ENCODE measurements at places on chromosomes 1 and 21. TPM values are rescaled to one million over a fixed set of nuclear protein-coding genes. Genes with fewer than 3 reads are reported as not detected.

DNA sequence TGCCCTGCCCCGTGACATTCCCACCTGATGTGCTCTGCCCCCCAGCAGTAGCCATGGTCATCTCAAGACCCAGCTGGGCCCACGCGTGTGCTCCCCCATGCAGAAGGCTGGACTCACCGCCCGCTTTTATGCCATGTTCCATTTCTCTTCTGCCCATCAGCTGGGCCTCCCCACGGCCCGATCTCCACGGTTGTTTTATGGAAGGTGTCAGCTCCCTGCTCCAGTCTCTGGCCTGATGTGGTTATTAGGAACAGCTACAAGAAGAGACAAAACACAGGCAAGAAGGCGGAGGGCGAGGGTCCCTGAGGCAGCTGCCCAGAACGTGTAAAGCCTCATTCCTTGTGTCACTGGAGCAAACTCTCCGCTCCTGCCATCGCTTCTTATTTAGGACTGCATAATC is 50.2 kb upstream of the DISP3 start:
- DNase-seq: no peak

GRCh38 chr1:205593532-205593931 is 38.3 kb downstream of the ELK4 start:
- no peak for DNase-seq

GRCh38 chr1:240843798-240844197 is 231.8 kb upstream of the GREM2 start:
- DNase-seq: no peak

DNA sequence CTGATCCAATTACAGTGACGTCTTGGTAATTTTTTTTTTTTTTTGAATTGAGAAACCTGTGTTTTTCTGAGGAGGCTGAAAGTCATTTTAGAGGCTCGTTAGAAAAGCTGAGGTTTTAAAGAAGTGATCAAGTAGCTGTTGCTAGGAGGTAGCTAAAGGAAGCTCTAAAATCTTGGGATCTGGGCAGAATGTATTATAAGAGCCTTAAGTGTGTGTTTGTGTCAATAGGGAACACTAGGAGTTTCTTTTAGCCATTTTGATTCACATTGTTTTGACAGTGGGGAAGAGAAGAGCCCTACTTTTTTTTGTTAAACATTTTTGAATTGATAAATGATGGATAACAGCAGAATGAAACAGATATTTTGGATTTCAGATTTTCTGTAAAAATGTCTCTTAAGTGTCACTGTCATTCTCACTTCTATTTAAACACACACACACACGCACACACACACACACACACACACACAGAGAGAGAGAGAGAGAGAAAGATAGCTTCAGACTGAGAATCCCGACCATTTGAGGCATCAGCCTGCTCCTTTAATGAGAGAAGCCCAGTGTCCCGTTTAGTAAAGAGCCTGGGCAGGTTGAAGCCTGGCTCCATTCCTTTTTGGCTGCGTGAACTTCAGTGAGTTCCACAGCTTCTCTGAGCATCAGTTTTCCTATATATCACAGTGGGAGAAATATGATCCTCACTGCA is 79.1 kb upstream of the GPR88 start:
- no peak for DNase-seq

DNA sequence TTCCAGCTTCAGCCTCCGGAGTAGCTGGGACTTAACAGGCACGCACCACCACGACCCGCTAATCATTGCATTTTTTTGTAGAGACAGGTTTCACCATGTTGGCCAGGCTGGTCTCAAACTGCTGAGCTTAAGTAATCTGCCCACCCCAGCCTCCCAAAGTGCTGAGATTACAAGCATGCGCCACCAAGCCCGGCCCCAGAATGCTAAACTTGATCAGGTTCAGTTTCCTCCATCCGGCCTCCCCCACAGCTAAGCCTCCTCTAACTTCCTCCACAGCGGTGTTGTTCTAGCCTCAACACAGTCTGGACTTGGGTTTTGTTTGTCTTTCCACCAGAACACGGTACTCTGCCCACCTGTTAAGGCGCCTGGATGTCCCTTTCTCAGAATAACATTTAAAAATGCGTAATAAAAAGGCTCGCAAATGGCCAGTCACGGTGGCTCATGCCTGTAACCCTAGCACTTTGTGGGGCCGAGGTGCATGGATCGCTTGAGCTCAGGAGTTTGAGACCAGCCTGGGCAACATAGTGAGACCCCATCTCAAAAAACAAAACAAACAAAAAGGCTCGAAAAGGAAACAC is 2.4 kb downstream of the PARP1 start:
- DNase-seq: no peak

DNA sequence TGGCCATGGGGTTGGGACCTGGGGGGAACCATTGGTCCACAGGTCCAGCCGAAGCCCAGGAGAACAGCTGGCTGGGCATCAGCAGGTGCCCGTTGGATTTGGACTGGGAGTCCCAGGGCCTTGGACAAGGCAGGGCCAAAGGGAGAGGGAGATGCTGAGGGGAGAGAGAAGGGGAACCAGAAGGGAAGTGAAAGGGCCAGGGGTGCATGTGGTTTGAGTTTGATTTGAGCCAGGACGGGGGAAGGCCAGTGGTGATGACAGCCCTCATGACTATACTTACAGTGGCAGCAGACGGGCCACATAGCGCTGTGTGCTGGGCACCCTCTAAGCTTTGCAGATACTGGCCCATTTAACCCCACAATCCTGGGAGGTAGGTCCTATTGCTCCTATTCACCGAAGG is 18.8 kb downstream of the AGRN start:
- DNase-seq: no peak

DNA sequence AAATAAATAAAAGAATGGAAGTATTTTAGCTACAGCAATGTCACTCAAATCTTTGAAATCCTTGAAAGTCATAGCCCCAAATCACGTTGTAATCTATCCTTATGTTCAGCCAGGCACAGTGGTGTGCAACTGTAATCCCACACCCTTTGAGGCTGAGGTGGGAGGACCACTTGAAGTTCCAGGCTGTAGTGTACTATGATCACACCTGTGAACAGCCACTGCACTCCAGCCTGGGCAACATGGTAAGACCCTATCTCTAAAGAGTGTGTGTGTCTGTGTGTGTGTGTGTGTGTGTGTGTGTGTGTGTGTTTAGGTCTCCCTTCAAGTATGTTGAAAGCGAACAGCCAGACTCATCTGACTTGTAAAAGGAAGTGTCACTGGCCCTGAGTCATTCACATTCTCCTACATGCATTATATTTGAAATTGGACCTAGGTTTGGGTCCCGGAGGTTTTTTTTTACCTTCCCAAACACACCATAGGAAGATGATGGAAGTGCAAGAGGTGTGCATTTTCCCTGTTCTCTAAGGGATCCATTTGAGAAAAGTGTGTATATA is 50.1 kb downstream of the ZNF281 start:
- no peak for DNase-seq

DNA sequence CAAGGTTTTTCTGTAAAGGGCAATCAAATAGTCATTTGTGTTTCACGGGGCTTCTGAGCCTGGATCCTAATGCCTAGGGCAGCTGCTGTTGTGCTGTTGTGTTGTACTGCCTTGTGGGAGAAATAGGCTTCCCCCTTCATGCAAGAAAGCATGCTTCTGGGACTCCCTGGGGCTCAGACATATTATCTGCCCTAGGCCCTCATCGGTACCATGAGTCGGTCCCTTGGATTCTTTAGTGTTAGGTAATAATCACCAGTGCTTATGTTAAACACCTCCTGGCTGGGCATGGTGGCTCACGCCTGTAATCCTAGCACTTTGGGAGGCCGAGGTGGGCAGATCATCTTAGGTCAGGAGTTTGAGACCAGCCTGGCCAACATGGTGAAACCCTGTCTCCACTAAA is 245.9 kb downstream of the TNR start:
- DNase-seq: no peak

- no peak for DNase-seq
Measured at GRCh38 chr1:906600-907420, 16.9 kb upstream of the SAMD11 start.

DNA sequence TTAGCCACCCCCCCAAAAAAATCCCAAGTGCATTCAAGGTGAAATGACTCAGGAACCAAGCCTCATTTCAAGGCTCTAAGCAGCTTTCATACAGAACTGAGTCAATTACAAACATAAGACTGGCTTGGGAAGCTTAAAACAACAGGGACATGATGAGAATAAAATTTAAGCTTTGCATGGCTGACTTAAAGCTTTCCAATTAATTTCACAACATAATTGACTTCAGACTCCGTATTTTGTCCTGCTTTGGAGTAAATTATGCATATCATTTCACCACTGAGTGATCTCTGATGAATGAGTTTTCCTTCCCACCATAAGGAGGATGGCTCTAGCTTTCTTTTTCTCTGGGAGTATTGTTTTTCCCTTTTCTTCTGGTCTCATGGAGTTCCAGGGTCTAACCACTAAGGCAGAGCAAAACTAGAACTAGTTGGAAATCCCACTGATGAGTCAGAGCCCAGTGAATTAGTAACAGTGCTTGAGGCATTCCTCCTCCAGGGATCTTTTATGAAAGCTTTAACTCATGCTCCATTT is 72.8 kb downstream of the XCL2 start:
- DNase-seq: no peak

DNA sequence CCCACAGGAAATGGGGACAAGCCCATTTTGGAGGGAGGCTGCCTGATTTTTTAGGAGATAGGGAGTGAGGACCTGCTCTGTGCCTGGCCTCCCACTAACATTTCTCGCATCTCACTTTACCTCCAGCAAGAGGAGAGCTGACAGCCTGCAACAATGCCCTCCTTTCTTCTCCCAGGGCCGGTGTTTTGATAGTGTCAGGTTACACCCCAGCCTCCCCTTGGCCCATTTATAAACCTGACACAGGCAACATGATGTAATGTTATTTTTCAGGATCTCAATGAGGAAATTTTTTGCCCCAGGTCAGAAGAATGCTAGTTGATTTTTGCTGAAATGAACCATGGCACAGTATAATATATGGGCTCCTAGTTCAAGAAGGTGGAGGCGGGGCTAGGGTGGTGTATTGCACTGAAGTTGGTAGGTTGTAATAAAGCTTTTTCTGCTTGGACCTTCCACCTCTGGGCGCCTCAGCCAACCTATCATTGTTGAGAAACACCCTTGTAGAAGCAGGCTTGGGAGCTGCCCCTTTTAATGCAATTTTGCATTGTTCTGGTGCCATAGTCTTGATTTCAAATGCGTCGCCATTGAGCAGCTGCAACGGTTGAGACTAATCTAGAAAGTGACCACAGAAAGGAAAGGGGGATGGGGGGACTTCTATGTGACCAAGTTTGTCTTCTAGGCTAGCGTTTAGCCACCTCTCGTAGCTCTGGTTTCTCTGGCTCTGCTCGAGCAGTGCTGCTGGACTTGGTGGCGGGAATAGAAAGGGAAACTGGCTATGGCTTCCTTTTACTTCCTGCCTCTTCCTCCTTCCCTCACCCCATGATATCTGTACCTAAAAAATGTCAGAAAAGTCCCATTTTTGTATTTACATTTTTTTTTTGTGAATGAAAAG is 53.0 kb downstream of the PBX1 start:
- DNase-seq: no peak

DNA sequence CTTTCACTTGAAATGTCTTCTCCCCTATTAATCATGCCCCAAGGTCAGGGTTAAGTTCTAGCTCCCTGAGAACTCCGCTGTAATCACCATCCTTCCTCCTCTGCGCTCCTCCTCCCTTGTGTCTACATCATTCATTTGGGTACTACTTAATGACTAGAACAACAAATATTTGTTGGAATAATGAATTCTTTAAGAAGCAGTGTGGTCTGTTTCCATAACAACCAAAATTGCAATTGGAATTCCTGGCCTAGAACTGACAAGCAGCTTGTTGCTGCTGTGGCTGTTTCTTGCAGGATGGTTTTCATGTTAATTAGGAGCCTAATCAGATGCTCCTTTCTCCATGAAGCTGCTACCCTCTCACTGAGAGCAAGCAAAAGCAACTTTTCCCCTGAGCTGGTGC is 192.5 kb downstream of the ZZZ3 start:
- no peak for DNase-seq

DNA sequence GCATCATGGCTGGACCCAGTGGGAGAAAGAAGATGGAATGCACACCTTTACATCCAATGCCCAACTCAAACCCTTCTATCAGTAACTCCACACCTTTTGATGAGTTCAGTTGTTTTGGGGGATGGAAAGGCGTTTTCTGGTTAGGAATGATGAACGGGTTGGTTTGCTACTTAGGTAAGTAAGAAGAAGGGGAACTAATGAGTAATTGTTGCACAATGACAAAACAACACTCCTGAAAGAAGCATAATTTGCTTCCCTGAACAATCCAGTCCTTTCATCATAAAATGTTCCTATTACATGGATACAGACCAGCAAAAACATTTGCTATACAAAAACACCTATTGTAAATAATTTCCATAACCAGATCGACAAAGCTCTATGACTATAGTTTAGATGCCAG is 35.9 kb upstream of the NFIA start:
- DNase-seq: no peak

DNA sequence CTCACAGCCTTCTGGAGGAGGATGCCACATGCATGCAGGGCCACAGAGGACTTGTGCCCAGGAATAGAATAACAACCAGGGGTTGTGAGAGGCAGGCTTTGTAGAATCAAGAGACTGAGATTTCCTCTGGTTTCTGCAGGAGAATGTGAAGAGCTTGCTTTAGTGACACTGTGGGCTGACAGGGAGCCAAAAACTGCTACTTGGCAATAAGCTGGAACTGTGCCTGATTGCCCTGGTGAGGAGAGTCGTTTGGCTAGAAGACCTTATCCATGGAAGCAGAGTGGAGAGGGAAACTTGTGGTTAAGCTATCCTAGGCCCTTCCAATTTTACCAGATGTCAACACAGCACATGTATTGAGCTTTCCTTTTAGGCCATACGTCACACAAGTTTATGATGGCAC is 902.1 kb downstream of the MRPL39 start:
- DNase-seq: no peak

DNA sequence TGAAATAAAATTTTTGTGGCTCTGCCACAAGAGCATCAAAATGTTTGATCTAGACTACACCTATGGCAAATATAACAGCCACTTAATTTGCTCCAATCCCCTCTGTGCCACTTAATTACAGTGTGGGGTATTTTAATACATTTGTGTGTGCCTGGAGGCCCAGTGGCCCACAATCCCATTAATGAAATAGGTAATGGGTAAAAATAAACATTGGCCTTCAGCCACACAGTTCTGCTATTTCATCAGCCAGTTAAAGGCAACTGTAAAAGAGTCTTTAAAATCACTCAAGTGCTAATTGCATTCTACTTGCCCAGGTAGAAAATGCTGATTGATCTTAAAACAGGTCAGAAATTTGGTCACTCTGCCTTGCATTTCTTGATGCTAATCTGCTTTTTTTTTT is 151.6 kb upstream of the UBE2U start:
- DNase-seq: no peak

DNA sequence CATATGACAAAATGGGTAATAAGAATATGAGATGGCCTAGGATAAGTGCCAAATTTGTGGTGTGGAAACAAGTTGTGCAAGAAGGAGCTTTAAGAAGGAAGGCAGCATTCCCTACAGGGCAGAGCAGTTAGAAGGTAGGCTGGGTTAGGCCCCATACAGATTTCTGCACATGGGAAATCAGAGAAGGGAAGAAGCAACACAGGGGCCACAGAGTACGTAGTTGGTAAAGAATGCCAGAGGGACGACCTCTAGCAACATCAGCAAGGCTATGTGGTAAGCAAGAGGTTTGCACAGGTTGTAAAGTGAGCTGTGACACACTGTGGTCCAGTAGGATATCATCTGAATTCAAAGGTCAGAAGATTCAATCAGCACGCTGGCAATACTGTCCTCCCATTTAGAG is 765.6 kb upstream of the B3GALT2 start:
- no peak for DNase-seq

GRCh38 chr1:117852853-117853553 is 76.4 kb downstream of the GDAP2 start:
- no peak for DNase-seq

ZBTB8A gene
- total RNA-seq: 0.21 TPM

PRRX1 gene
- total RNA-seq: not detected

TRIM17 gene
- 1.2 TPM for total RNA-seq

PSRC1 gene
- total RNA-seq: 21.5 TPM

TSPAN1 gene
- not detected for total RNA-seq

Data from activated naive CD4-positive, alpha-beta T cell treated with anti-CD3 and anti-CD28 coated beads for 36 hours (primary cell).